Calu3 (cell line): ENCODE measurements at places on chromosomes 2 and 18. TPM values are rescaled to one million over a fixed set of nuclear protein-coding genes. Genes with fewer than 3 reads are reported as not detected.

DNA sequence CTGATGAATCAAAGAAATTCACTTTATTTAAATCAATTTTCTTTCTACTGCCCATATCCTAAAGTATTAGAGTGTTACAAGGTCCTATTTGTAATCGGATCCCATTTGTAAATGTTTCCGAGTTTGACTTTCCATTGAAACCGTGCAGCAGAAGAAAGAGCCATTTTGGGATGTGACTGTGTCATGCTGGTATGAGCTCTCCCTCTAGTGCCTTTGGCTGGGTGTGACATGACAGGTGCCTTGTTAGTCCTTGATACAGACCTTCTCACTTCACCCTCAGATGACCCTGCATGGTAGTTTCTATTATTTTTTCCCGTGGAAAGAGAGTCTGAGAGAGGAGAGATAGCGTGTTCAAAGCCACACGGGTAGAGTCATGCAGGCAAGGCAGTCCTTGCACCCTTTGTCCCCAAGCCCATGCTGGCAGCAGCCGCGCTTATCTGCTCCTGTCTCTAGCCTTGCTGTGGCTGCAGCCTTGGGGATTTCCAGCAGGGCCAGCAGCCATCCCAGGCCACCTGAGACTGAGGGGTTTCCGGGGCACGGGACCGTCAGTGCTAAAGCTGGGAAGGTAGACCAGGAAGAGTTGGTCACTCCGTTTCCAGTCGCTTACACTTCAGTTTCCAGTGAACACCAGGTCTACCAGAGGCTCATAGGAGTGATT lies 21.4 kb downstream of the CHMP1B start:
- H3K36me3 ChIP-seq = no peaks in the 10 kb centered on the region
- no peak overlapping the region for H3K27ac ChIP-seq
- peak; percentile 50 for DNase-seq
- peaks cover 6% of the 10 kb centered on the region for H3K4me1 ChIP-seq

DNA sequence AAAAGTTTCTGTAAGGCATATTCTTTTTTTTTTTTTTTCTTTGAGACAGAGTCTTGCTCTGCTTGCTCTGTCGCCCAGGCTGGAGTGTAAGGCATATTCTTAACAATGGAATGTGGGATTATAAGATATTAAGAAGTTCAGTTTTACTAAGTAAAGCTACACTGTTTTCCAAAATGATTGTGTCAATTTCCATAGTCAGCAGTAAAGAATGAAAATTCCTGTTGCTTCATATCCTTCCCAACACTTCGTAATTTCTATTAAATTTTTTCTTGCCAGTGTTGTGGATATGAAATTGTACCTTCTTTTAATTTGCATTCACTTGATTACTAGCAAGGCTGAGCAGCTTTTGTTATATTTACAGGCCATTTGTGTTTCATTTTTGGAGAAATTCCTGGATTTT lies 24.4 kb upstream of the SLC4A10 start:
- DNase-seq = no peak
- no peak overlapping the region for H3K4me3 ChIP-seq
- no peaks in the 10 kb centered on the region for H3K4me1 ChIP-seq

DNA sequence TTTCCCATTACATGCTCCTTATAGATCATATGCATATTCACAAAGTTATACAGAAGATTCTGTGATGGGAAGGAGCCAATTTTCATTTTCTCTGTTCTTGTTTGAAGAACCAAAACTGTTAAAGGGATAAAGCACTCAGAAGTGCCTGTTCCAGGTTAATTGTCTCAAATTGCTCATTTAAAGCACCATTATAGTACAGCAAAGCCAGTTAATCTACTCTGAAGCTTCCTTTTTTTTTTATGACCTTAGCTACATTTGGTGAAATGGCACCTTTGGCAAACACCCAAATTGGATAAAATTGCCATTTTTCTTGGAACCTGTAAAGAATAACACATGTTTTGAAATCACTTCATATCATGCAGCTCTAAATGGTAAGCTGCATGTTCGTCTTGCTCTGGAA lies 1092.3 kb downstream of the BCL11A start:
- no peaks in the 10 kb centered on the region for H3K27me3 ChIP-seq
- no peaks in the 10 kb centered on the region for H3K4me1 ChIP-seq

- DNase-seq = no peak
- H3K4me3 ChIP-seq = no peak overlapping the region
- peaks cover 61% of the 10 kb centered on the region for H3K4me1 ChIP-seq
- no peak overlapping the region for H3K27ac ChIP-seq
Measured at GRCh38 chr2:158993030-158993429, 24.6 kb downstream of the TANC1 start.

The BCL2L11 gene
- total RNA-seq = 17.6 and 18.4 TPM in 2 replicates

The KLHL14 gene
- 0.07 TPM in 1 of 2 replicates, not detected in the other for total RNA-seq
